Adrenal gland (tissue), 19 donors: ENCODE measurements at places on chromosomes 7 and 10.

GRCh38 chr10:132979491-132980425 lies 37.4 kb upstream of the CFAP46 start:
- no peaks in the 10 kb centered on the region for H3K36me3 ChIP-seq
- DNase-seq, result no peak
- no peak overlapping the region for H3K4me3 ChIP-seq
- no peaks in the 10 kb centered on the region for H3K4me1 ChIP-seq

- DNase-seq, result no peak
- no peaks in the 10 kb centered on the region for H3K36me3 ChIP-seq
- H3K4me3 ChIP-seq, result no peak overlapping the region
- H3K4me1 ChIP-seq, result no peaks in the 10 kb centered on the region
- H3K27me3 ChIP-seq, result no peaks in the 10 kb centered on the region
Measured at GRCh38 chr7:66905689-66906088, 15.3 kb upstream of the TMEM248 start.

GRCh38 chr10:119872610-119872859 lies at the start of gene MCMBP:
MCMBP (minus strand) TSS chr10:119872843; CDS start chr10:119872584, 259 bp downstream.
- peak within 1 kb of the TSS; percentile 88 for H3K27ac ChIP-seq
- peaks cover 30% of the 10 kb centered on the region for H3K4me1 ChIP-seq
- H3K27me3 ChIP-seq, result no peaks in the 10 kb centered on the region
- H3K4me3 ChIP-seq, result peak within 1 kb of the TSS; percentile 99
- DNase-seq, result no peak
- H3K36me3 ChIP-seq, result no peaks in the 10 kb centered on the region

- no peak overlapping the region for H3K4me3 ChIP-seq
- H3K27ac ChIP-seq, result no peak overlapping the region
- no peaks in the 10 kb centered on the region for H3K4me1 ChIP-seq
- no peaks in the 10 kb centered on the region for H3K27me3 ChIP-seq
Measured at GRCh38 chr7:109939207-109939606, 1151.7 kb upstream of the LRRN3 start.

GRCh38 chr10:34299105-34299611 lies 515.9 kb downstream of the PARD3 start:
- peaks cover 14% of the 10 kb centered on the region for H3K4me1 ChIP-seq
- H3K27me3 ChIP-seq, result no peaks in the 10 kb centered on the region
- H3K27ac ChIP-seq, result peak overlapping the region; percentile 66
- H3K36me3 ChIP-seq, result no peaks in the 10 kb centered on the region
- DNase-seq, result no peak
- no peak overlapping the region for H3K4me3 ChIP-seq

DNA sequence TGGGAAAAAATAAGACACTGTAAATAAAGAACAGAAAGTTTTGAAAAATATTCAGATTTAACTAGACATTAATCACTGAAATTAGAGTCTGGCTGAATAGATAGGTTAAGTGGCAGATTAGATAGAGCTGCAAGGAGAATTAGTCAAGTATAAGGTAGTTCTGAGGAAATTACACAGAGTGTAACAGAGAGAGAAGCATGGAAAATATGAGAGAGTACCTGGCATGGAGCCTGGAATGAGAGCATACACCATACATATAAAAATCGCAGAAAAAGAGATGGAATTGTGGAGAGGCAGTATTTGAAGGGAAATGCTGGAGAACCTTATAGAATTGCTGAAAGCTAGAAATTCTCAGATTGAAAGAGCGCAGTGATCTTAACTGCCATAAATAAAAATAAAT lies 46.9 kb downstream of the ZNRF2 start:
- no peaks in the 10 kb centered on the region for H3K27me3 ChIP-seq
- H3K4me1 ChIP-seq, result peaks cover 14% of the 10 kb centered on the region
- no peaks in the 10 kb centered on the region for H3K36me3 ChIP-seq
- H3K27ac ChIP-seq, result no peak overlapping the region
- H3K4me3 ChIP-seq, result no peak overlapping the region

DNA sequence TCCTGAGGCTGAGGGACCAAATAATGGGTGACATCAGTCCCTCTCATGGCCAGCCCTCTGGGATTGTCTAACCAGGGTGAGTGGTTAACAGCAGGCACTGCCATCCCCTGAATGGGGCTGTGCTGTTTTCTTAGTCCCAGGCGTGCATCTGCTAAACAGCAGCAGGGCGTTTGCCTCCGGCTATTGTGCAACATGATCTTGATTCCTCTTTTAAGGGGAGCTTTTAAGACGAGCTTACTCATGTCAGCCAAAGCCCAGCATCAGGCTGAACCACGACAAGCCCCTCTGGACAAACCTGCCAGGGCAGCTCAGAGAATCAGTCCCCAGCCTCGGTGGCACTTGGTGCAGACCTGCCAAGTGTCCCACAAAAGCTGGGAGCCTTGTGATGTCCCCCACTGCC lies 16.2 kb upstream of the IGFBP3 start:
- H3K27me3 ChIP-seq, result no peaks in the 10 kb centered on the region
- no peak overlapping the region for H3K4me3 ChIP-seq
- no peaks in the 10 kb centered on the region for H3K36me3 ChIP-seq
- no peak for DNase-seq
- no peaks in the 10 kb centered on the region for H3K4me1 ChIP-seq

- H3K27me3 ChIP-seq, result no peaks in the 10 kb centered on the region
- no peak overlapping the region for H3K4me3 ChIP-seq
- no peak for DNase-seq
- no peak overlapping the region for H3K27ac ChIP-seq
- no peaks in the 10 kb centered on the region for H3K36me3 ChIP-seq
- H3K4me1 ChIP-seq, result no peaks in the 10 kb centered on the region
Measured at GRCh38 chr7:77995717-77996116, 197.1 kb downstream of the PHTF2 start.

DNA sequence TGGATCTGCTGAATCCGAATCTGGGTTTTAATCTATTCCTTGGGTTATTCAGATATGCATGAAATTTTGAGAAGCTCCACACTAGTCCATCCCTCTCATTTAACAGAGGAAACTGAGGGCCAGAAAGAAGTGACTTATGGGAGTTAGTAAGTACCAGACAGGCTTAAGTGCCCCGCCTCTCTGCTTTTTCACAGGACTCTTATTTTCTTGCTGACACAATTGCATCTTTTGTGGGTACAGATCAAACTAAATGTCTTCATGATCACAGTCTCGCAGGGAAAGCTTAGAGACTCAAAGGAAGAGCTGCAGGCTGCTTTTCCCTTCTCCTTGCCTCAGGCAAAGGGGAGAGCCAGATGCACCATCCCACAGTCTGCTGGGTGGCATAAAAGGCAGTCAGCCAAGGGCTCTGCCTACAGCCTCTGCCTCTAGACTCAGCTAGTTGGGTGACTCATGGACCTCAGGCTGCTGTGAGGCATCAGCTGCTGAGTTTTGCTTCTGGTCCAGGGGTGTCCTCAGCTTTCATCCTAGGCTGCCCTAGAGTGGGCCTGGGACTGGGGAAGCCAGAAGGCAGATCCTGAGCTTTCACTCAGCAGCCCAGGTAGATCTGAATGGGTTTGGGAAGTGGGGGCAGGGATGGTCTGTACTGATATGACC lies 11.6 kb downstream of the GOLGA7B start:
- H3K4me1 ChIP-seq, result no peaks in the 10 kb centered on the region
- no peak overlapping the region for H3K4me3 ChIP-seq
- no peak overlapping the region for H3K27ac ChIP-seq
- no peaks in the 10 kb centered on the region for H3K27me3 ChIP-seq
- no peaks in the 10 kb centered on the region for H3K36me3 ChIP-seq
- DNase-seq, result peak; percentile 69

DNA sequence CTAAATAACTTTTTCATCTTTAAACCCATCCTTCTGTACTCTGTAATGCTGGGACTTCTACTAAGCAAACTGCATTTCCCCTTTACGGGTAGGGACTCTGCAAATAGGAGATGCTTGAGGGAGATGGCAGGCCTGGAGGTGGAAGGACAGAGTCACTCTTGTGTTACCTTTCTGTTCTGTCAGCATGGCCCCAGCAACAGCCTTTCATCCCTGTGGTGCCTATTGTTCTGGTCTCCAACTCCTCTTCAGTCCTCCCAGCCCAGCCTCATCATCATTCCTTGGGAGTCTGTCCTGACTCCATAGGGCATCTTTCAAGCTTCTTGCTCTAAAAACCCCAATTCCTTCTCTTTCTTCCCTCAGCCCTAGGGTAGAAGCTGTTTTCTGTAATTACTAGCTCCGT lies 230.0 kb downstream of the SNX13 start:
- no peaks in the 10 kb centered on the region for H3K27me3 ChIP-seq
- no peaks in the 10 kb centered on the region for H3K36me3 ChIP-seq
- no peak overlapping the region for H3K27ac ChIP-seq
- DNase-seq, result no peak
- H3K4me1 ChIP-seq, result no peaks in the 10 kb centered on the region

DNA sequence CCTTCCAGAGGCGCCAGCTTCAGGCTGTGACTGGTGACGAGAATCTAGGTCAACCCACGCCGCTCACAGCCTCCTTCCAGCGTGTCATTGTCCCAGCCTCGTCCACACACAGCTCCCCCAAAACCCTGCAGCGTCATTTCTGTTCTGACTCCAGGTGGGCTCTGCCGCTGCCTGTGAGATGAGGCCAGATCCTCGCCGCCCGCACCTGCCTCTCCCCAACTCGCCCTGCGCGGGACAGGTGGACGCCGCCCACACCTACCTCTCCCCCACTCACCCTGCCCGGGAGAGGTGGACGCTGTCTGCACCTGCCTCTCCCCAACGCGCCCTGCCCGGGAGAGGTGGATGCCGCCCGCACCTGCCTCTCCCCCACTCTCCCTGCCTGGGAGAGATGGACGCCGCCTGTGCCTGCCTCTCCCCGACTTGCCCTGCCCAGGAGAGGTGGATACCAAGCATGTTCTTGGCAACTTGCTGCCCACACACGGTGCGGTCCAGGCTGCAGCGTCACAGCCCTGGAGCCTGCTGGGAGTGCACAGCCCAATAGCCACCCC lies 32.0 kb upstream of the CFAP46 start:
- no peak overlapping the region for H3K27ac ChIP-seq
- DNase-seq, result no peak
- no peaks in the 10 kb centered on the region for H3K4me1 ChIP-seq

GRCh38 chr7:158706710-158707590 lies 2.3 kb upstream of the NCAPG2 start:
- no peak overlapping the region for H3K4me3 ChIP-seq
- DNase-seq, result no peak
- H3K27ac ChIP-seq, result no peak overlapping the region
- H3K36me3 ChIP-seq, result no peaks in the 10 kb centered on the region
- no peaks in the 10 kb centered on the region for H3K27me3 ChIP-seq

GRCh38 chr7:69365651-69366192 lies 232.6 kb upstream of the AUTS2 start:
- H3K36me3 ChIP-seq, result no peaks in the 10 kb centered on the region
- no peak overlapping the region for H3K27ac ChIP-seq

- H3K4me3 ChIP-seq, result no peak overlapping the region
- H3K27me3 ChIP-seq, result no peaks in the 10 kb centered on the region
- H3K4me1 ChIP-seq, result peaks cover 20% of the 10 kb centered on the region
- no peak overlapping the region for H3K27ac ChIP-seq
Measured at GRCh38 chr10:35364808-35365207, 28.5 kb downstream of the CCNY start.

DNA sequence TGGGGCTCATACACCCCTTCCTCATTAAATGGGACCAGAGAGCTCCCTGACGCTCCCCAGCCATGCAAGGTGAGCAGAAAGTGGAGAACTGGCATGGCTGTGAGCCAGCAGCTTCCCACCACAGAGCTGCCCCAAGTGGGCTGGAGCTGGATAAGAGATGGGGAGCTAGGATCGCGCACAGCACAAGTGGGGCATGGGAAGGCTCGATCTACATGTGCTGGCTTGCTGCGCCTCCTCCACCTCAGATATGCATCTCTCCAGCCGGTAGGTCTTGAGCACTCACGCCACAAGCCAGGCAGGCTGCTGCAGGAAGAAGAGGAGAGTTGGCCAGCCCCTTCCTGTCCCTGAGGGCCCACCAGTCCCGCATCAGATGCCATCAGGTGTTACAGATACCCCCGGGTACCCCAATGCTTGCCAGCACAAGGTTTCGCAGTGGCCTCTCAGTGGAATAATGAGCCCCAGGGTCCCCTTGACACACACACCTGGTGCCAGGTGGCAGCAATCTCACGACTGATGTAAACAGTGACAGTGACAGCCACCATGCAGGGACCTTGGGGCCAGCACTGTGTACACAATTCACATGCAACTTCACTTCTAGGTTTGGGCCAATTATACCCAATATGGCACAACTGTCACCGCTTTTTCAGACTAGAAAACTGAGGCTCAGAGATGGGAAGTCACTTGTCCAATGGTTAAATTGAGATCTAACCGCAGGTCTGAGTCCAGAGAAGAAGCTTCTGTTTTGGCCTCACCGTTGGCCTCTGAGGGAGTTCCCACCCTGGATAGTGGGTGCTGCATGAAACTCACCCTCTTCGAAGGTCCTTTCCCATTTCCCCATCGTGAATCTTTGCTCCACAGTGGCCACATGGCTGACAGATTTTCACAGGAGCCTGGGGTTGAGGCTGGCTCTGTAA lies 79.3 kb downstream of the OAT start:
- DNase-seq, result peak; percentile 9
- H3K4me3 ChIP-seq, result no peak overlapping the region
- no peaks in the 10 kb centered on the region for H3K27me3 ChIP-seq

DNA sequence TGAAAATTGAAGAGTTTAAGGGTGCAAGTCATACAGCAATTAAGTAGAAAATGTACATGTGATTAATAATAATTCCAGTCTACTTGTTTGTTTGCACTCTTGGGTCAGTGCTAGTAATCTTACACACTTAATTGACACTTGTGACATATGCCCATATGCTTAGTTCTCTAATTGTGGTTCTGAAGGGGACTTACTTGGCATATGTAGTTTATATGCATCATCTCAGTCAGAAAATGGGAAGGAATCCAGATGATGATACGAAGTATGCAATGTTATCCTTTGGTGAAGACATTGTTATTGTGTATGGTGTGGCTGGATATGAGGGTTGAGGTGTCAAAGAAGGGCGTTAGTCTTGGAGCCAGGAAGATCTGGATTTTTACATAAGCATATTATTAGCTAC lies 193.5 kb upstream of the HDAC9 start:
- H3K4me1 ChIP-seq, result no peaks in the 10 kb centered on the region
- no peak overlapping the region for H3K4me3 ChIP-seq
- DNase-seq, result no peak
- no peaks in the 10 kb centered on the region for H3K27me3 ChIP-seq
- no peaks in the 10 kb centered on the region for H3K36me3 ChIP-seq

- H3K27me3 ChIP-seq, result no peaks in the 10 kb centered on the region
- H3K4me1 ChIP-seq, result peaks cover 5% of the 10 kb centered on the region
- H3K36me3 ChIP-seq, result no peaks in the 10 kb centered on the region
- H3K4me3 ChIP-seq, result no peak overlapping the region
- peak overlapping the region; percentile 23 for H3K27ac ChIP-seq
Measured at GRCh38 chr7:94190599-94191061, 186.5 kb upstream of the BET1 start.

DNA sequence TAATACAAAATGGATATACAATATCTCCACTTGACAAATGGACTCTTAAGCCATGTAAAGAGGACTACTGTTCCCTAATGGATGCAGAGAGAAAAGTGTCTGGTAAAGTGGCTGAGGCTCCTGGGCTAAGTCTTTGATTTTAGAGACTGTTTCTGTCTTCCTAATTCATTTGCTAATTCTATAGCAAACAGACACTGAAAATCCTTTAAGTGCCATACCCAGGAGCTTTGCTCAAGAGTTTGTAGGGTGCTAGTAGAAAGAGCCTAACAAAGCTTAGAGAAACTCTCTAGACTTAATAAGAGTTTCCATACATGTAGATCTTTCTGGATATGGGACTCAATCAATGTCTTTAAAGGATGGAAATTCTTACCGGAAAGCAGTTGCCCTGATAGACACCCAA lies 16.7 kb downstream of the CEP55 start:
- no peak overlapping the region for H3K4me3 ChIP-seq
- no peaks in the 10 kb centered on the region for H3K36me3 ChIP-seq
- H3K4me1 ChIP-seq, result peaks cover 15% of the 10 kb centered on the region
- H3K27ac ChIP-seq, result no peak overlapping the region
